ENCODE measurements at places on chromosomes 1 and 21.

DNA sequence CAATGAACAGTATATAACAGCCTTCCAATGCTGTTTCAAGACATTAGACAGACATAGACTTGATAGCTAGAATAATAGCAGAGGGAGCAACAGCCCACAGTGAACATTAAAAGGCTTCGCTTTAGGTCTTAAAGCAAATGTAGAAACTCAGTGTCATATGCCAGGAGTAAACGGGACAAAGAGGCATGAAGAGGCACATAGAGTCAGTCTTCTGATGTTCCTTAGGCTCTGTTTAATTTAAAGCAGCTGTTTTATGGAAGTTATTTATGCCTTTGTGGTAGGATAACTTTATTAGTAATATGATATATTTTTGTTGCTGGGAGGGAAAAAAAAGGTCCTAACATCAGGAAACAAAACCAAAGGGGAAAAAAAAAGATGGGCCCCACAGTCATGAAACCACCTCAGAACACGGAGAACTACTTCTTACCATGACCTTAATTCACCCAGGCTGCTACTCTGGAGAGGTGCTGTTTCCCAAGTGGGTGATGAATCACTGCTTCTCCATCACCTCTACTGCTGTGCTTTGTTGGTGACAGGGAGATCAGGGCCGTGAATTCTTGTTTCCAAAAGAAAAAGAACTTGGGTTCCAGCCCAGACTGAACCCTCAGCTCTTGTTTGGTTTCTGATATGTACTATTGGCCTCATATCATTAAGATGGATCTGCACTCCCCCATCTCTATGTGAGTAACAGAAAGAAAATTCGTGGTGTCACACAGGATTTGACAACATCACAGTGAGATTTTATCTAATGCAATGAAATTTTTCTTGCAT, 616.9 kb downstream of the KIF26B start:
- DNase-seq: no peak

DNA sequence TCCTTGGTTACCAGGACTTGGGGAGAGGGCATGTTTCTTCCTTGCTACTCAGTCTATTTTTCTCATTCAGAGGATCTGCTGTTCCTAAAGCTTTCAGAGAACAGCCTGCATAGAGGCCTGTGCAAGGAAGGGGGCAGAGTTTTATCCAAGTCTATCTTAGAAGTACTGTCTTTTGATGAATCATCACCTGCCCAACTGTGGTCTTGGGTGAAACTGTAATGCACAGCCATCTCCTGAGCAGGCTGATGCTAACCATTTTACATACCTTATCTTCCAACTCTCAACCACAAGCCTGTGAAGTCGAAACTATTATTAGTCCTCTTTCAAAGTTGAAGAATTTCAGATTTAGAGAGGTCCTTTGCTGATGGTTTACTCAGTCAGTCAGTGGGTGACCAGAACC, 368.0 kb downstream of the HHAT start:
- DNase-seq: no peak

DNA sequence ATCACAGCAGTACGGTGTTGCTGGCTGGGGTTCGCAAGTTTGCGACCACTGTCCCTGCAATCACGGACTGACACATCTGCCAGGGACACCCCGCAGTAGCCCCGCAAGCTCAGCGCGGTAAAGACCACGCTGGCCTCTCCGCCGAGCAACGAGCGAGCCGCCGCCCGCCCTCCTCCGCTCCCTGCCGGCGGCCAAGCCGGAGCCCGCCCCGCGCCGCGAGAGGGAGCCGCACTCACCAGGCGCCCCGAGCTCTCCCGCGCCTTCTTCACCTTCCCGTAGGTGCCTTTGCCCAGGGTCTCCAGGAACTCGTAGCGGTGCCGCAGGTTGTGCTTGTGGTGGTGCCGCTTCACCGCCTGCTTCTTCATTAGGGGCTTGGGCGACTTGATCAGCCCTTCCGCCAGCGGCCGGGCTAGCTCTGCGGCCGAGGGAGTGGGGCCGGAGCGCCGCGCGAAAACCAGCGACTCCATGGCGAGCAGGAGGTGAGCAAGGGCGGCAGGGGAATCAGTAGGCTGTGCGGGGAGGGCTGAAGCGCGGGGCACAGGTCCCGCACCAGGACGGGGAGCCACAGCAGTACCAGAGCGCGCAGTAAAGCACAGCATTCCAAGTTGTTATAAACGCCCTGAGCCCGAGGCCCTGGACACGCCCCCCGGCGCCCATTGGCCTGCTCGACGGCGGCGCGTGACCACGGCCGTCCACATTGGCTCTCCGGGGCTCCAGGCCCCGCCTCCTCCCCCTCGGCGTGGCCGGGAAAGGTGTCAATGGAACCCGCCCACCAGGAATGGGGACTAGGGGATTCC, at the start of gene NUAK2:
TSS of gene NUAK2 (minus strand) at position 584 of the 797 bp plus-strand sequence. CDS start at position 467, 117 bp downstream.
- peak; percentile 79 for DNase-seq

GRCh38 chr1:9717193-9718005, 65.9 kb downstream of the PIK3CD start:
- DNase-seq: no peak

- DNase-seq: no peak
Measured at GRCh38 chr1:64388336-64388735, 81.6 kb upstream of the CACHD1 start.
